Esophagus mucosa (tissue), 1 donor: ENCODE measurements at places on chromosomes 16 and 17. TPM values are rescaled to one million over a fixed set of nuclear protein-coding genes. Genes with fewer than 3 reads are reported as not detected.
A peak's percentile ranks its signal among the peaks of the same experiment; 100 is the strongest.

Gene ARL5C
- total RNA-seq, result not detected

Gene STAT5A
- 6.9 TPM for total RNA-seq

Gene MYH3
- total RNA-seq, result 0.52 TPM

Gene GPR179
- not detected for total RNA-seq

Gene IRF8
- total RNA-seq, result 2.2 TPM

Gene CYGB
- total RNA-seq, result 2.6 TPM

Gene MT1H
- 5.0 TPM for total RNA-seq

Gene SRCIN1
- total RNA-seq, result 6.6 TPM

Gene CD7
- total RNA-seq, result 0.80 TPM

Gene VAT1L
- total RNA-seq, result 0.08 TPM

Gene CHST4
- 0.16 TPM for total RNA-seq

Gene VEZF1
- 22.2 TPM for total RNA-seq

DNA sequence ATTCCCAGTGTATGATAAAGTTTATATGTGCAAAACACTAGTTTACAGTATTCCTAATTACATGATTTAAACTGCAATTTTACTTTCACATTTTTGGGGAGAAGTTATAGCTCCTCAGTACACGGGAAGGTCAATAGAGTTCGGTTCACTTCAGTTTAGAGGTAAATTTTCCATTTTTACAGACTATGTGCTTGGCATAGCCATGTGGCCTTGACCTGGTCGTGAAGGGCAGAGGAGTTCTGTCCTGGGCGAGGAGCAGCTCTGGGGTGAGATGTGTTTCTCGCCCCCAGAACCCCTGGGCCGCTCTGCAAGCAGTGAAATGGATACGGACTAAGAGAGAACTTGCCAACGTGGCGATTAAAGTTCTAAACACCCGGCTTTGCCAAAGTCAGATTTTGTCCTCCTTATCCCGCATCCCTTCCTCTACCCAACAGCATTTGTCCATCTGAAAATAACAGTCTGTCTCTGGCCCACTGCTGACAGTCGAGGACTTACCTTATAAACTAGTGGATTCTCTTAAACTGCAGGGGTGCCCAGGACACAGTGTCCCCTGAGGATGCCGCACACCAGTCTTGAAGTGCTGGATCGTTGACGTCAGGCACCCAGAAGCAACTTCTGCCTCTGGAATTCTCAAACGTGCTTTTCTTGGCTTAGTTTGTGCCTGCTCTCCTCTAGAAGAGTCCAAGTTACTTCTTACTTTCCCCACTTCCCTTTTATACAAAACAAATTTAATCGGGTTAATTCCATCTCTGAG lies 1.5 kb upstream of the SIAH1 start:
- no peak for ATAC-seq

GRCh38 chr17:65185668-65186382 lies 48.7 kb downstream of the RGS9 start:
- ATAC-seq, result no peak

DNA sequence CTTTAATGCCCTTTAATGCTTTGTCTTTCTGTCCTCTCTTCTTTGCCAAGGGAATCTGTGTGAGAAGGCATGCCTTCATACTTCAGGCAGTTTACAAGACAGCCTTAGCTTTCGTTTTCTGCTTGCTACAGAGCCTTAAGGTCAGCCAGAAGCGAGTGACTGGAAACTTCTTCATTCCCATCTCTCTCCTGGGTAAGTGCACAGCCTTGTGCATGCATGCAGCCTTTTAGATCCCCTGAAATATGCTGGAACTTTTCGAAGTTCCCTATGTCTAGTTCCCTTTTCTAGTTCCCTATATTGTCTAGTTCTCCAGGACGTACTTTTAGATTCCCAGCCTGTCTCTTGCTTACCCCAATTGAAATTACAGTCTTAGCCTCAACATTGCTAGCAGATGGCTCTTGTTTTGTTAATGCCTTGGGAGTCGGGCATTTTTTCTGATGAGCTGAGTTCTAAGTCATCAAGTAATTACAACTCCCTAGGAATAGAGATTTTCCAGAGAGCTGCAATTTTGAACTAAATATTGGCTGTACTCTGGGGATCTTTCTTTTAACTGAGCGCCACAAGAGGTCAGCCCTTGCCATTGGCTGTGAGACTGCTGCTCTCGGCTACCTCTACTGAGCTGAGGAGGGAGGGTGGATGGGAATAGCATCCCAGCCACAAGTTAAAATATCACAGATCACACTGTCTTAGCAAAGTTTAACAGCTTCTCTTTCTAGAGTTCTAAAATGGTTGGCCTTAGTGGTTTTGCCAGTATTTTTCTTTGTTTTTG lies 22.7 kb upstream of the PPM1D start:
- ATAC-seq, result peak; percentile 52

DNA sequence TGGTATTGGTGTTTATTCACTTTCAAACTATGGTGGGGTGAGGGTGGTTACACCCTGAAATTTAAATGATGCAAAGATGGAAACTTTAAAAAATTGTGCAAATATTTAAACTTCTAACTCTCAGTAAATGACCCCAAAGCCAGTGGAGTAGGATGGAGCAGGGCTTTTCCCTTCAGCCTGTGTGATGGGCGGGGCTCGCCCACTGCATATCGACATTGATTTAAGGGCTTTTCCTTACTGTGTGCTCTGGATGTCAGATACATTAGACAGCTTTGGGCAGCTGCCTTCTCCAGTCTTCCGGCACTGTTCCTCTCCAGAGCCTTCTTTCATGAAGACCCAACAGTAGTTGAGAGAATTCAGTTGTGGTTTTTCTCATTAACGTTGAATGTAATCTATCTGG lies 99.9 kb downstream of the SPECC1 start:
- ATAC-seq, result no peak

DNA sequence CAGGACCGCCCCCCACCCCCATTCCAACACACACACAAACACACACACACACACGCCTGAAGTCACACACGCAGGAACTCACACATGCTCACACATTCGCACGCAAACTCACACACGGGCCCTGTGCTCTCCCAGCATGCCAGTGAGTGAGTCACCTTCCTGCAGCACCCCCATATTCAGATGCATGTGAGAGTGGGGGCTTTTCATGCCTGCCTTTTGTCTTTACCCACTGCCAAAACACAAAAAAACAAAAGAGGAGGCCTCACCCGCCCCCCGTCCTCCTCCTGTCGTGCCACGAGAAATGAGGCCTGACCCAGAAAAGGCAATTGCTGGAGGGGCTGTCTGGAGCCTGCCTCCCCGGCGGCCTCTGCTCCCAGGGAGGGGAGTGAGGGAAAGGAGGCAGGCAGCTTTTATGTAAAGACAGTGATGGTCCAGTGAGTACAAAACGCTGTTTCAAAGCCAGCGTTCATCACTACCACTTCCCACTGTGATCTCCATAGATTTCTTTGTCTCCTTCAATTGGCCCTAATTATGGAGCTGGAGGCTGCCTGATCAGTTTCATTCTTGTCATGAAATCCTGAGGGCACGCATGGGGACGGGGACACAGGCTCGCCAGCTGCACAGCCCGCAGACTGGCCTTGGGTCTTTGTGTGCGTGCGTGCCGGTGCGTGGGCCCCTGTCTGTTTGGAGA lies 29.5 kb upstream of the GSE1 start:
- no peak for ATAC-seq

DNA sequence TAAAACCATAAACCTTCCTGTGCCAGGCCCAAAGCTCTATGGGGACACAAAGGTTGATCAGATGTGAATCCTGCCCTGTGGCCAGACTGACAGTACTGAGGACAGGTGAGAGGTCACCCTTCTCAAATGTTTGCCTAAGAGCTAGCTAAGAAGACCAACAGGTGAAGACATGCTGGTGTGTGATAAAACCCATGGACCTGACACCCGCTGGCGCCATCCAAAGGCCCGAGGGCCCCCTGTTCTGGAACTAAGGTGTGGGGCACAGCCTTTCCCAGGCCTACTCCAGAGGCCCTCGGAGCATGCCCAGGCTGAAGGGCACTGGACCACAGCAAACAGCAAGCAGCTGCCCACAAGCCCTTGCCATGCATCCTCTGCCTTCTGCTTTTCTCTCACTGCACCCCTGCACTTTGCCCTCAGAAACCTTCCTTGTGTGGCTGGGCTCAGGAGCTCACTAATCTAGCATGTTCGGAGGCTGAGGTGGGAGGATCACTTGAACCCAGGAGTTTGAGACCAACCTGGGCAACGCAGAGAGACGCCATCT lies 5.2 kb upstream of the CDK3 start:
- no peak for ATAC-seq

DNA sequence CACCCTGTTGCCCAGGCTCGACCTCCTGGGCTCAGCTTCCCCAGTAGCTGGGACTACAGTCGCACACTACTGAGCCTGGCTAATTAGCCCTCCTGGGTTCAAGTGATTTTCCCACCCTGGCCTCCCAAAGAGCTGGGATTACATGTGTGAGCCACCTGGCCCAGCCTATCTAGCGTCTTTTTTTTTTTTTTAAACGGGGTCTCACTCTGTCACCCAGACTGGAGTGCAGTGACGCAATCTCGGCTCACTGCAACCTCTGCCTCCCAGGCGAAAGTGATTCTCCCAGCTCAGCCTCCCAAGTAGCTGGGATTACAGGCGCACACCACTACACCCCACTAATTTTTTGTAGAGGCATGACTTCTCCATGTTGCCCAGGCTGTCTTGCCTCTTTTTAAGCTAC lies 33.3 kb downstream of the GLG1 start:
- ATAC-seq, result no peak

DNA sequence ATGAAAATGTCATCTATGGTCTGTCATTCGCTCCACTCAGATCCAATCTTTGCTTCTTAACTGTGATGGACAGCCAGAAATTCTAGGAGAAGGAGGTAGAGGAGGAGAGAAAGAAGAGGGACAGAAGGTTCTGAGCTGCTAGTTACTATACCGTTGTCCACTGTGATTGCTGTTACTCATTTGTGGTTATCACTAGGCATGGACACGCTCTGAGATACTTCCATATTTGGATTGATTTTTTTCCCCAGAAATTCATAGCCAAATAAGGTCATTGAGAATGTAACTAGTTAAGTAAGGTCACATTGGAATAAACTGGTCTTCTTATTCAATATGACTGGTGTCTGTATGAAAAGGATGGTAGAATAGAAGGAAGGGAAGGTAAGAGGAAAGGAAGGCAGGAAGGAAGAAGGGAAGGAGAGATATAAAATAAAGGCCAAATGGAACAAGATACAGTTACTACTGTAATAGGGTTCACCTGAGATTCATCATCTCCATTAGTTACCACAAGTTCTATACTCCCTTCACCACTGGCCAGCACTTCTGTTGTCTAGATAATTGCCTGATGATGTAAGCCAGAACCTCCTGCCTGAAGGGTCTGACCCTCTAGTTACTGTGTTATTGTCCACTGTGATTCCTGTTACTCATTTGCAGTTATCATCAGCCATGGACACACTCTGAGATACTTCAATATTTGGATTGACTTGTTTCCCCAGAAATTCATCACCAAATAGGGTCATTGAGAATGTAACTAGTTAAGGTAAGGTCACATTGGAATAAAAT lies 2.9 kb downstream of the KRTAP9-7 start:
- no peak for ATAC-seq

DNA sequence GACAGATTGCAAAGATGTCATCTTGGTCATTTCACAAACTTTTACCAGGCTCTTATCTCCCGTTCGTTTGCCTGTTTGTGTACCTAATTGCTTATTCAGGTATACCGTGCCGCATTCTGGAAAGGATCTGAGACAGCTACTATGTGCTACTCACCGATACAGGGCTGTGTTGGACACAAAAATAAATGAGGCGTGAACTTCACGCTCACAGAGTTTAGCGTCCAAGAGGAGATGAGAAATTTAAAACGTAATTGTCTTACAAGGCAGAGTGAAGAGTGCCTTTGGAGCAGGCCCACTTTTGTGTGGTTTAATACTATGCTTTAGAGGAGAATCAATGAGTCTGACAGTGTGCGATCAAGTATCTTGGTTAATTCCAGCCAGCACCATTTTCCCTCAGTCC lies 26.7 kb downstream of the MAF start:
- no peak for ATAC-seq

DNA sequence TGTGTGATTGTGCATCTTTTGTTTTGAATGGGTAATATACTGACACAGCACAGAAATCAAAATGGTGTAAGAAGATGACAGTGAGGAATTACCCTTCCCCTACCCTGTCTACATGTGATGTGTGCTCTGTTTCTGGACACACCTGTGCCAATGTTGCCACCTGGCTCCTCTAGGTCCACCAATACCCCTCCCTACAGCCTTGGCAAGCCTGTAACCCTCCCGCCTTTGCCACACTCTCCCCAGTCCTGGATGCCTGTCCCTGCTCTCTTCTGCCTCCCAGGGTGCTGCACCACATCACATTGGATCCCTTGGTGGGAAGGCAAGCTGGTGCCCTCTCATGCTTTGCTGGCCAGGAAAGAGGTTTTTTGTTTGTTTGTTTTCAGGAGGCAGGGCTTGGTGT lies 289.5 kb upstream of the N4BP1 start:
- ATAC-seq, result no peak

GRCh38 chr17:73011016-73011486 lies 81.4 kb downstream of the SLC39A11 start:
- ATAC-seq, result no peak

GRCh38 chr16:50269769-50270509 lies 3.6 kb downstream of the ADCY7 start:
- ATAC-seq, result no peak

DNA sequence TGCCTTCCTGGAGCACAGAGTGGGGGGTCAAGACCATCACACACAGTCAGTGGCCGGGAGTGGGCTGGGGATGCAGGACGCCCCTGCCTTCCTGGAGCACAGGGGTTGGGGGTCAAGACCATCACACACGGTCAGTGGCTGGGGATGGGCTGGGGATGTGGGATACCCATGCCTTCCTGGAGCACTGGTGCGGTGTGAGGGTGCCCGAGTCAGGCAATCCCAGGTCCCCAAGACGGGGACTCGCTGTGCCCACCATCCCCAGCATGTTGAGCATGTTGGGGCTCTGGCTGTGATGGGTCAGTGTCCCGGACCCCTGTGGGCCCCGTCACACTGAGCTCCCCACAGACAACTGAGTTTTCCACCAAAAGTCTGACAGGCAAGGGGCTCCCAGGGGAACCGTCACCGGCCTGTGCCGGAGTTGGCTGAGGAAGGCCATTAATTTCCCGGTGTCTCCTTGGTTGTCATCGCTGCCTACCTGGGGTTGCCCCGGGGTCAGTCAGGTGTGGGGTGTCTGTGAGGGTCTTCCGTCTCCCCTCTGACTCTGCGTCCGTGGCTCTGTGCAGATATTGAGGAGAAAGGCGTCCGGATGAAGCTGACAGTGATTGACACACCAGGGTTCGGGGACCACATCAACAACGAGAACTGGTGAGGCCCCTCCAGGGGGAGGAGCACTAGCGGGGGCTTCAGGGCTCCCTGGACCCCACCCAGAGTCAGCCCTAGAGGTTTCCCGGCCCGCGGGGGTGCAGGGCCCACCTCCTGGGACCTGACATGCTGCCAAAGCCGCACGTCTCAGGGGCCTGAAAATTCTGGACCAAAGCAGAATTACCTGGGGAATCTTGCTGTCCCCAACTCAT lies 347.1 kb downstream of the SEC14L1 start:
- no peak for ATAC-seq

- ATAC-seq, result peak; percentile 27
Observed at GRCh38 chr17:40264458-40265185, 23.1 kb upstream of the CDC6 start.
